ENCODE measurements at places on chromosomes 5 and 9. TPM values are rescaled to one million over a fixed set of nuclear protein-coding genes. Genes with fewer than 3 reads are reported as not detected.

DNA sequence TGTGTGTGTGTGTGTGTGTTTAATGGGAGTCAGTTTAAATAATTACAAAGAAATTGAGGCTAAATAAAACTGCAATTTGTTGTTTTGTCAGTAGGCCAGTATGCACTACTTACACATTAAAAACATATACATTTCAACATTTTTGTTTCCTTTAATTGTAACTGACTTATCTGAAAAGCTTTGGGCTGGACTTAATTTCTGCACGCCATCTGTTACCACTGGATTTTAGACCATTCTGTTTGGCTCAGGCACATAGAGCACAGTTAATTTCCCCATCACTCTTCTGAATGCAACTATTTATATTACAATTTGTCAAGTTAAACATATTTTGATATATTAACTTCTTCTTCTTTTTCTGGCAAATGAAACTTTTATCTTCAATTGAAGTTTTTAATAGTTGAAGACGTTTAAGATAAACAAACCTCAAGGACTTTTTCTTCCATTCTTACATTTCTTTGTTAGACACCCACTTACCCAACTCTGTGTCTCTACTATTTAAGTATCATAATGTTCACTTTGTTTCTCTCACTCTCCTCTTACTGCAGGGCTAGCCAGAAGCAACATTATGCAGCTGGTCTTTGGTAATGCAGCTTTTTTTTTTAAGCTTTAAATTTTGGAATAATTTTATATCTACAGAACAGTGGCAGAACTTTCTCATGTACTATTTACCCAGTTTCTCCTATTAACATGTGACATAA is 253.4 kb upstream of the ANKH start:
- peaks cover 15% of the 10 kb centered on the region for H3K36me3 ChIP-seq
- H3K27me3 ChIP-seq = no peaks in the 10 kb centered on the region
- H3K27ac ChIP-seq = no peak overlapping the region
- no peak for DNase-seq

DNA sequence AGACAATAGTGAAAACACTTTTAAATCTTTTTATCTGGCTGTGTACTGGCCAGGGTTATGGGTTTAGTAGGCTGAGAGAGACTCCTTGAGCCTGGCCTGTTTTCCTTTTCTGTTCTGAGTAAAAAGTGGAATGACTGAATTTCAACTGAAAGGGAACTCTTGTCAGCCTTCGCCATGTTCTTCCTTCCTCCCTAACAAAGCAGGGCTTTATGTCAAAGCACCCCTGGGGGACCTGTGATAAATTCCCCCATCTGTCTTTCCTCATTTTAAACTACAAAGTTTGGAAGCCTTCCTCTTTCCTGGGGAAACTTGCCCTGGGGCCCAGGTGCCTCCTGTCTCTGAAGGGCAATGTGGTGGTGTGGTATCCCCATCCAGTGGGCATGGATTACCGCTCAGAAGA is 29.7 kb downstream of the LARP1 start:
- H3K4me3 ChIP-seq = no peak overlapping the region
- H3K4me1 ChIP-seq = peaks cover 83% of the 10 kb centered on the region
- H3K27ac ChIP-seq = peak overlapping the region; percentile 91
- H3K36me3 ChIP-seq = peaks cover 8% of the 10 kb centered on the region
- H3K27me3 ChIP-seq = no peaks in the 10 kb centered on the region
- DNase-seq = no peak

The FGF10 gene
- 0.32 TPM for total RNA-seq

DNA sequence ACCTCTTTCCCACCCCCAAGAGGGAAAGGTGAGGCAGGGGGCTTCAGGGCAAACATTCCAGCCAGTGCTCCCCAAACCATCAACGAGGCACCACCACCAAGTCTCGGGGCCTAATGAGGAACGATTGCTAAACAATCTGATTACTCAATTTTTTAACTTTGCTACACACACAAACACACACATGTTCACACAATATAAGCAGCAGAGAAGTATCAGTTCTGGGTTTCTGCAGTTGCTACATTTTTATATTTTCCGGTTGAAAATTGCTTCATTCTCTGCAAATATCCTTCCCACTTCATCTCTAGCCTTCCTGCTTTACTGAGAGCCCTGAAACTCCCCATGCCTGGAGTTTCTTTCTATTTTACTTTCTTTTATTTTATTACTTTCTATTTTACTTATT is 60.2 kb downstream of the FEM1C start:
- no peak overlapping the region for H3K4me3 ChIP-seq
- peaks cover 5% of the 10 kb centered on the region for H3K4me1 ChIP-seq
- no peak overlapping the region for H3K27ac ChIP-seq
- no peak for DNase-seq

The ABCA2 gene
- 25.9 TPM for total RNA-seq

DNA sequence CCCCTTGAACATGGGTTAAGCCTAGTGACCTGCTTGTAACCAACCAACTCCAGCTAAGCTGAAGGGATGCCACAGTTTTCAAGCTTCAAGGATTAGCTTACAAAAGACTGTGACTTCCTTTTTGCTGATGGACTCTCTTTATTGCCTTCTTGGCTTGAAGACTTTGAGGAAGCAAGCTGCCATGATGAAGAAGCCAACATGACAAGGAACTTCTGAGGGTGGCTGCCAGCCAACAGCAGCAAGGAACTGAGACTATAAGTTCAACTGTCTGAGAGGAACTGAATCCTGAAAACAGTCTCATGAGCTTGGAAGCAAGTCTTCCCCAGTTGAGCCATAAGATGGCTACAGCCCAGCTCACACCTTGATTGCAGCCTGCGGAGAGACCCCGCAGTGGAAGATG is 116.1 kb upstream of the TAF11L2 start:
- peaks cover 3% of the 10 kb centered on the region for H3K27me3 ChIP-seq
- H3K4me3 ChIP-seq = no peak overlapping the region
- H3K36me3 ChIP-seq = no peaks in the 10 kb centered on the region
- no peak overlapping the region for H3K27ac ChIP-seq
- H3K4me1 ChIP-seq = peaks cover 18% of the 10 kb centered on the region
- no peak for DNase-seq

DNA sequence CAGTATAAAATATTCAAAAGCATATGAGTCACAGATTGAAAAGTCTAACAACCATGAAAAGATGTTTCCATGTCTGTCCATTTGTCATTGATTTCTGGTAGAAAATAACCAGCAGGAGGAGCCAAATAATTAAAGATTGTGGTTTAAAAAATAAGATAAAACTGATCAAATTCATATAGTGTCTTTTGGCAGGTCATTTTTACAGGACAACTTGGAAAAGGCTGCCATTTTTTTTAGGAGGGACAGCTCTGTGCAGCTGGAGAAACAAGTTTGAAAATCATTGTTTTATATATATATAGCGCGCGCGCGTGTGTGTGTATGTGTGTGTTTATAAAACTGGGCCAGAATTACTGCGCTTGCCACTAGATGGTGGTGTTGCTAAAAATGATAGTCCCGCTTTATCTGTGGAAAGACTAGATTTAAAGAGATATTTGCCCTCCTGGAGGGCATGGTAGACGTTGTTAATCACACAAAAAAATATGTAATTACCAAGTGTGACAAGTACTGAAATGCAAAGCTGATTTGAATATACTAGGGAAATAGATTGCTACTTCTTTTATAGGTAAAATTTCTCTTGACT is 1.3 kb upstream of the TRMO start:
- peaks cover 63% of the 10 kb centered on the region for H3K27me3 ChIP-seq
- H3K36me3 ChIP-seq = no peaks in the 10 kb centered on the region
- H3K4me1 ChIP-seq = peaks cover 7% of the 10 kb centered on the region
- DNase-seq = peak; percentile 45
- H3K4me3 ChIP-seq = peak overlapping the region; percentile 44

DNA sequence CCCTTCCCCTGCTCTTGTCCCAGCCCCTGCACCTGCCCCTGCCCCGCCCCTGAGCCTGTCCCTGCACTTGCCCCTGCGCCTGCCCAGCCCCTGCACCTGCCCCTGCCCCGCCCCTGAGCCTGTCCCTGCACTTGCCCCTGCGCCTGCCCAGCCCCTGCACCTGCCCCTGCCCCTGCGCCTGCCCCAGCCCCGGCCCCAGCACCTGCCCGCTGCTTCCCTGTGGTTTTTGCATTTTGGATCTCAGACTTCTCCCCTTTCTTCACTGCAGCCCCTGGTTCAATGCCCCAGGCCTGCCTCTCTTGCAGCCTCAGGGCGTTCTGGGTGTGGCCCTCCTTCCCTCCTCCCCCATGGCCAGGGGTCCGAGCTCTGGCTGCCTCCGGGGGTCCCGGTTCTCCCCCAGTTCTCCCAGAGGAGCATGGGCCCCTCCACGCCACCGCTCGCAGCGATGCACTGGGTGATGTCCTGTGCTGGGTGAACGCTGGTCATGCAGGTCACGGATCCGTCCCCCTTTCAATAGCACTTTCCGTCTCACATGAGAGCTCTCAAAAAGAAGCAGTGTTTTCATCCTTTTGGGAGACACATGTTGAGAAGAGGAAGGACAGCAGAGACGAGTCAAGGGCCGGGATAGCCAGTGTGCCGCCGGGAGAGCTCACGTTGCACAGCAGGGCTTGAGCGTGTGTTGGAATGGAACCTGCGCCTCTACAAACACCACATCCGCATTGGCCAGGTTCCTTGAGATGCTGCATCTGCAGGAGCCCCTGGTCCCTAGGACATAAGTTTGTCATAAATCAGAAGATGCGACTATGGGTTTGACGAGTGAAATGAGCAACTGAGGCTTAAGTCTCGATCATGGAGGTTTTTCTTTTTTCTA is 44.0 kb upstream of the IRX4 start:
- no peaks in the 10 kb centered on the region for H3K4me1 ChIP-seq
- no peaks in the 10 kb centered on the region for H3K36me3 ChIP-seq
- H3K4me3 ChIP-seq = no peak overlapping the region
- peaks cover 4% of the 10 kb centered on the region for H3K27me3 ChIP-seq
- no peak overlapping the region for H3K27ac ChIP-seq
- no peak for DNase-seq

The EIF4E1B gene
- total RNA-seq = 1.1 TPM

GRCh38 chr5:16563686-16564085 is 53.1 kb downstream of the RETREG1 start:
- DNase-seq = no peak
- peaks cover 33% of the 10 kb centered on the region for H3K4me1 ChIP-seq
- no peaks in the 10 kb centered on the region for H3K27me3 ChIP-seq
- H3K36me3 ChIP-seq = no peaks in the 10 kb centered on the region
- H3K27ac ChIP-seq = no peak overlapping the region
- no peak overlapping the region for H3K4me3 ChIP-seq

- no peak overlapping the region for H3K4me3 ChIP-seq
- DNase-seq = no peak
- peaks cover 17% of the 10 kb centered on the region for H3K4me1 ChIP-seq
- H3K27ac ChIP-seq = no peak overlapping the region
- no peaks in the 10 kb centered on the region for H3K36me3 ChIP-seq
Measured at GRCh38 chr5:123012321-123012720, 24.2 kb downstream of the PPIC start.

GRCh38 chr5:158698023-158698639 is 401.6 kb downstream of the EBF1 start:
- peak overlapping the region; percentile 46 for H3K4me3 ChIP-seq
- peak overlapping the region; percentile 75 for H3K27ac ChIP-seq
- H3K4me1 ChIP-seq = peaks cover 66% of the 10 kb centered on the region
- peaks cover 3% of the 10 kb centered on the region for H3K27me3 ChIP-seq
- DNase-seq = no peak

- peaks cover 38% of the 10 kb centered on the region for H3K4me1 ChIP-seq
- no peak for DNase-seq
- H3K27ac ChIP-seq = 0 out of 2 replicates have a peak overlapping the region, but pooled peaks have one; percentile 33
- H3K4me3 ChIP-seq = no peak overlapping the region
Measured at GRCh38 chr9:125948887-125949596, 201.9 kb downstream of the PBX3 start.

DNA sequence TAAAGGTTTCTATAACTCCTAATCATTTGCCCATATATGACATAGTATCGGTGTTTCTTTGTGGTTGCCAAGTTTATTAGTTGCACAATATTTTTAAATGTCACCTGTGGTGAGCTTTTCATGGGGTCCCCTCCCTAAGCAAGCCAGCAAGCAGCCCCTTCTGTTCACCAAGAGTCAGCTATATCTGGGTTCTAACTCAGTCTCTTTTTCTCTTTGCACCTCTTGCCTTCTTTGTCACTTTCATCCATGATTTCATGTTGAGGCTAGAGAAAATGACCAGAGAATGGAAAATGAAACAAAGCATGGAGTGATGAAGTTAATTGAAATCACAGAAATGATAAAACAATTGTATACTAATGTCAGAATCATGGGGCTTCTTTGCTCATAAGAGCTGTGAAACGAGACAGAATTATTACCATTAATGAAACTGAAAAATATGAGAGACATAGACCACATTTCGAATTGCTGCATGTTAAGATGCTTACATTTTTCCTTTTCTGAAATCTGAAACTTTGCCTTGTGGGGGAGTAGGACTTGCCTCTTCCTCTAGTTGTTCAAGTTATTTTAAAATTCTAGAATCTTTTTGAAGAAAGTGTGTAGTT is 75.7 kb downstream of the CAMK4 start:
- H3K27ac ChIP-seq = no peak overlapping the region
- DNase-seq = no peak
- peaks cover 20% of the 10 kb centered on the region for H3K36me3 ChIP-seq
- no peak overlapping the region for H3K4me3 ChIP-seq
- H3K27me3 ChIP-seq = no peaks in the 10 kb centered on the region

The SPATA31D4 gene
- total RNA-seq = not detected

- no peak overlapping the region for H3K27ac ChIP-seq
- H3K36me3 ChIP-seq = no peaks in the 10 kb centered on the region
- 0 out of 2 replicates have a peak, but pooled peaks cover 6% of the 10 kb centered on the region for H3K4me1 ChIP-seq
- H3K27me3 ChIP-seq = no peaks in the 10 kb centered on the region
- no peak overlapping the region for H3K4me3 ChIP-seq
- DNase-seq = no peak
Measured at GRCh38 chr9:133849110-133849670, 111.0 kb upstream of the SARDH start.

- no peak for DNase-seq
- no peaks in the 10 kb centered on the region for H3K27me3 ChIP-seq
- no peaks in the 10 kb centered on the region for H3K4me1 ChIP-seq
- no peak overlapping the region for H3K27ac ChIP-seq
- no peak overlapping the region for H3K4me3 ChIP-seq
Measured at GRCh38 chr5:133531178-133531577, 81.2 kb downstream of the FSTL4 start.

The NEUROG1 gene
- not detected for total RNA-seq

GRCh38 chr5:142758062-142758795 is 11.9 kb upstream of the ARHGAP26 start:
- H3K27ac ChIP-seq = no peak overlapping the region
- no peak for DNase-seq
- H3K27me3 ChIP-seq = no peaks in the 10 kb centered on the region
- H3K4me1 ChIP-seq = peaks cover 10% of the 10 kb centered on the region

The FCHO2 gene
- 14.9 TPM for total RNA-seq

GRCh38 chr5:107295914-107296313 is 374.8 kb downstream of the EFNA5 start:
- no peak overlapping the region for H3K4me3 ChIP-seq
- H3K27me3 ChIP-seq = no peaks in the 10 kb centered on the region
- H3K4me1 ChIP-seq = peaks cover 20% of the 10 kb centered on the region

DNA sequence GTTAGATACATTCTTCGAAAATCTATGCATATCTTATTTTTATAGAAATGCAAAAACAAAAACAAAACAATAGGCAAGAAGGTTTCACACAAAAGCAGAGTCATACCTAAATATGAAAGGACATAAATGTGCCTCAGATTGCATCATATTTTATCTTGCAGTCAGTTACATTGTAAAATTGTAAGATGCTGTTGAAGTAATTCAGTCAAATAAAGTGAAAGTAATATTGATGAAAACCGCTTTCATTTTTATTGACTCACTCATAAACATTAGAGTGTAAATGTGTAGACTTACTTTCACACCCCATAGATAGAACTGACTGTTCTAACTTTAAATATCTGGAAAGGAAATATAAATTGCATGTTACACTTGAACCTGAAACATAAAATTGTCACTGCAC is 931.5 kb upstream of the NUDT12 start:
- H3K4me3 ChIP-seq = no peak overlapping the region
- H3K27ac ChIP-seq = no peak overlapping the region
- H3K27me3 ChIP-seq = no peaks in the 10 kb centered on the region

The TIGD6 gene
- 3.2 TPM for total RNA-seq

The PIP5K1B gene
- total RNA-seq = 5.2 TPM

The EIF4EBP3 gene
- 9.8 TPM for total RNA-seq

Measured in WTC11 (cell line).